Esophagus squamous epithelium (tissue), 5 donors: ENCODE measurements at places on chromosomes 1 and 21.
A peak's percentile ranks its signal among the peaks of the same experiment; 100 is the strongest.

DNA sequence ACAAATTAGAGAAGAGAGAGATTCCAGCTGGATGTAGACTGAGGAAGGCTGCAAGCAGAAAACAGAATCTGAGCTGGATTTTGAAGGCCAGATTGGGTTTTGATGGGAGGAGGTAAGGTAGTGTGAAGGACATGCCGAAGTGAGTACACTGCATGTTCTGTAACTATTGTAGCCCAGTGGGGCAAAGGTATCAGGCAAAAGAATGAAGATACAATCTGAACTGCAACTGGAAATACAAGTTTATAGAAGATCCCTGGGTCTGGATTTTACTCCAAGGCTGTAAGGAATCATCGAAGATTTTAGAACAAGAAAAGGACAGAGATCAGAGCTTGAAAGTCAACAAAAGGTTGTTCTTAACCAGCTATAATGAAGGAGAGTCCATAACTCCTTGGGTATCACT, 382.0 kb downstream of the KCNH1 start:
- DNase-seq = no peak

- DNase-seq = no peak
Measured at GRCh38 chr1:205688171-205689080, 8.1 kb upstream of the SLC45A3 start.

DNA sequence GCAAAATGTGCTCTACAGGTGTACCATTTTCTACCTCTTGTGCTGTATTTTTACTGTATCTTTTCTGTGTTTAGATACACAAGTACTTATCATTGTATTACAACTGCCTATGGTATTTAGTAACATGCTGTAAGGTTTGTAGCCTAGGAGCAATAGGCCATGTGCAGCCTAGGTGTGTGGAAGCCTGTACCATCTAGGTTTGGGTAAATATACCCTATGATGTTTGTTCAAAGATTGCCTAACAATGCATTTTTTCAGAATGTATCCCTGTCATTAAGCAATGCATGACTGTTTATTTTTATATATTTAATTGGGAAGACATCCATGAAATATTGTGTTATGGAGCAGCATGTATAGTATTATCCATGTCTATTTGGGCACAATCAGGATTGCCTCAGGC, 11.0 kb downstream of the ETV3L start:
- no peak for DNase-seq

- peak; percentile 86 for DNase-seq
Measured at GRCh38 chr21:33380483-33380998, 22.7 kb upstream of the IFNGR2 start.

GRCh38 chr1:180194546-180195207, 35.4 kb upstream of the LHX4 start:
- DNase-seq = no peak

GRCh38 chr1:6418668-6419396, 887 bp downstream of the HES2 start:
- no peak for DNase-seq

DNA sequence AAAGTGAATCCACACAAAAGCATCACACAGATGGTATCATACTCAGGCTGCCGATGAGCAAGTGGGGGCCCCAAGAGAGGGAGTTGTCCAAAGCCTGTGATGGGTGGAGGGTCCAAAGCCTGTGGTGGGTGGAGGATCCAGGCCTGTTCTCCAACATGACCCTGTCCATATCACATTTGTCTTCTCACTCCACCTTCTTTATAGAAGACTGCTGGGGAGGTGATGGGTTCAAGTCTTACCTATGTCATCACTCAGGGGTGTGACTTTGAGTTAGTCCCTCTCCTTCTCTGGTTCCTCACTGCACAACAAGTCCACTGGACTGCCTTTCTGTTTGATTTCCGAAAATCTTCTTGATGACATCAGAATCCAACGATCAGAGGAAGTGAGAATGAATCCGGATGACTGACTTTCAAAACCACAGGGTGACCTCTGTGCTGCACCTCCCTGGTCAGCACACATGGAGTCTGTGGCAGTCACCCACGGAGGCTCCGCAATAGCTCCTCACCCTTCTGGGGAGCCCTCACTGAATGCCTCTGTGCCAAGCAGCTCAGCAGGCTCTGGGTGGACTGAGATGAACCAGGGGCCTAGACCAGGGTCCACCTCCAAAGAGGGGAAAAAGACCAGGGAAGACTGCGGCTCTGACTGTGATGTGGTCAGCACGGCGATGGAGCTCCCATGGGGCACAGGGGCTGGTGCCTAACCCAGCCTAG, 166.8 kb downstream of the HIVEP3 start:
- no peak for DNase-seq

- DNase-seq = no peak
Measured at GRCh38 chr1:22024485-22025367, 23.3 kb downstream of the CELA3A start.

DNA sequence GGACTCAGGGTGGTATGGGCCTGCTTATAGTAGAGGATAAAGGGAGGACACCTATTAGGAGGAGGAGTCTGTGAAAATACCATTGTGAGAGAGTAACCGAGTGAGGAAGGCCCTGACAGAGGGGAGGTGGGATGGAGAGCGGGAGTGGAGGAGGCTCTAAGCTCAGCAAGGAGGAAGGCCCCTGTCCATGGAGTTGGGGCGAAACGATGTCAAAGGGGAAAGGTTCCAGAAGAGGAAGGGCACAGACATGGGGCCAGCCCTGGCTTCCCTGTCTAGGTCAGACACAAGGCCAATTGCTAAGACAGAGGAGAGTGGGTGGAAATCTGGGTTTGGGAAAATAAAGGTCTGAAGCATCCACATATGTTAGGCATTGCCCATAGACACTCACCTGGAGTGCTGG, 44.2 kb downstream of the ELK4 start:
- no peak for DNase-seq

- no peak for DNase-seq
Measured at GRCh38 chr1:18191481-18192155, 84.0 kb downstream of the IGSF21 start.

GRCh38 chr1:176252191-176252590, 45.1 kb upstream of the COP1 start:
- DNase-seq = no peak

DNA sequence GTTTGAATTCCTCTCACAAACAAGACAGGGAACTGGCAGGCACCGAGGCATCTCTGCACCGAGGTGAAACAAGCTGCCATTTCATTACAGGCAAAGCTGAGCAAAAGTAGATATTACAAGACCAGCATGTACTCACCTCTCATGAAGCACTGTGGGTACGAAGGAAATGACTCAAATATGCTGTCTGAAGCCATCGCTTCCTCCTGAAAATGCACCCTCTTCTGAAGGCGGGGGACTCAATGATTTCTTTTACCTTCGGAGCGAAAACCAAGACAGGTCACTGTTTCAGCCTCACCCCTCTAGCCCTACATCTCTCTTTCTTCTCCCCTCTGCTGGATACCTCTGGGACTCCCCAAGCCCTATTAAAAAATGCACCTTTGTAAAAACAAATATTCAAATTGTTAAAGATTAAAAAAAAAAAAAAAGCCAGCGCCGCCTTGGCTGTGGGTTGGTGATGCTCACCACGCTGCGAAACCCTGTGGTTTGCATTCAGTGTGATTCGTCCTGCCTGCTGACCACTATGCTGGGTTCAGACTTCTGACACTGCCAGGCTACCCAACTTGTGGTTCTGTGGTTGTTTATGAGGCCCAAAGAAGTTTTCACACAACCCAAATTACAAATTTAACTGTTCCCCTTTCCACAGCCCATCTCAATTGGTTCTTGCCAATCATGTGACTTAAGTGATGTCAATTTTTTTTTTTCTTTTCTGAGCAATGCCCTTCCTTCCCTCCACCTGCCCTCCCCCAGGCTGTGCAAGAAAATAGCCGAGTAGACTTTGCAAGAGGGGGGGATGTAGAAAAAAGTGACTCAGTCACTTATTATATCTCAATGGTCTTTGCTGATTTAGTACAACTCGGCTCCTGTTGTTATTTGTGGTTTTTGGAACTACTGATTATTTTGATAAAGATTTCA, at the start of gene RUNX1:
TSS of gene RUNX1 (minus strand) at position 597 of the 912 bp plus-strand sequence.
- peak; percentile 22 for DNase-seq

DNA sequence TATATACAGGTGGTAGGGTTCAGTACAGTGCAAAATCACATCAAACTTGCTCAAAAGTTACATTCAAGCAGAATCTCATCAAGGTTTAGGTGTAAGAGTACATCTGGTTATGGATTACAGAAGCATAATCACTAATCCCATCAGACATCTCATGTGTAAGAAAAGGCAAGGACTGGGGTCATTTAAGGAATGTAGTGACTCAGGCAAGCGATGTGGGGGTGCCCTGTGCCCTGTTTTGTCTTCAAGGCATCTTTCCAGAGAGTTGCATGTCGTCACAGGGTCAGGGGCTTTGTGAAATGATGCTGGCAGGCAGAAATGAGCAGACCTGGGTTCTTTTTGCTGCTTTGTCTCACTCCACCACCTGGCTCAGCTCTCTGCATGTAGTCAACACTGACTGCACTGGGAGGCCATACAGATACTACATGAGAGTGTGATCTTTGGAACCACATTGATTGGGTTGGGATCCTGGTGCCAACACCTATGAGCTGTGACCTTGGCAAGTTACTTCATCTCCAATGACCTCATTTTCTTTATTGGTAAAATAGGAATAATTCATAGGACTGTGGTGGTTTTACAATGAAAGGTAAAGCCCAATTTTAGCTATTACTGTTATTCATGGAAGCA, 8.2 kb upstream of the HHIPL2 start:
- no peak for DNase-seq

DNA sequence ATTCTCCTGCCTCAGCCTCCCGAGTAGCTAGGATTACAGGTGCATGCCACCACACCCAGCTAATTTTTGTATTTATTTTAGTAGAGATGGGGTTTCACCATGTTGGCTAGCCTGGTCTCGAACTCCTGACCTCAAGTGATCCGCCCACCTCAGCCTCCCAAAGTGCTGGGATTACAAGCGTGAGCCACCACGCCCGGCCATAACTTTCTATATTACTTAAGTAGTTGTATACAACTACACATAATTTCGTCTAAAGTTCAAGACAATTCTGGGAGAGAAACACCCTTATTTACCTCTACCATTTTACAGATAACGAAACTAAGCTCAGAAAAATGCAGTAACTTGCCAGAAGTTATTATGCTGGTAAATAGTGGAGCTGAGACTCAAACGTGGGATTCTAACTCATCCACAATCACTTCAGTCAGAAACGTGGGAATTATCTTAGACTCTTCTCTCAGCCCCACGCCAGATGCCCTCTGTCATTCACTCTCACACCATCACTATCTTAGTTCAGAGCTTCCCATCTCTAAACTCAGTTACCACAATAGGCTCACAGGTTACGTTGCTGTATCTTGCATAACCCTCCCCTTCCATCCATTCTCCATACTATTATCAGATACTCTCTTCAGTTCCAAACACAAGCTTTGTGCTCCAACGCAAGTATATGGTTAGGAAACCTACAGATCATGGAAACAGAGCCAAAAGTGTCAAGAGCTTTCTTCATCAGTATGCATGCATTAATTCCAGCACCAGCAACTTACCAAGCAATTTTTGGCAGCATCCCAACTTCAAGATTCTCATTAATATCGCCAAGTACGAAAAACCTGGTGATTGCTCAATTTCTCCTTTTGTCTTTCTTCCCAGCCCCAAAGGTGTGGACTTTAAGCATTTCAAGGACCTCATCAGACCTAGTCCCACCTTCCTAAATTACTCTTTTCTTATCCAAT, 69.3 kb downstream of the RERE start:
- DNase-seq = no peak

DNA sequence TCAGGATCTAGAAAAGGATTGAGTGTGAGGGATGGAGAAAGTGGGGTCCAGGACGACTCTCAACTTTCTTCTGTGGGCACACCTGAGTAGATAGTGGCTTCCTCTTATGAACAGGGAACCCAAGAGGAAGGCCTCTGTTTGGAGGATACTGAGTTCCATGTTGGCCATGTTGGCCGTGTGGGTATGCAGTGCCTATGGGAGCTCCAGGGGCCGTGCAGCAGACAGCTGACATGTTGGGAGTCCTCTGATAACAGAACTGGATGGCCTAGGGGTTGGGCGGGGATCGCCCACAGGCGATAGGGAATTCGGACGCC, 43.0 kb downstream of the TMEM53 start:
- DNase-seq = no peak

DNA sequence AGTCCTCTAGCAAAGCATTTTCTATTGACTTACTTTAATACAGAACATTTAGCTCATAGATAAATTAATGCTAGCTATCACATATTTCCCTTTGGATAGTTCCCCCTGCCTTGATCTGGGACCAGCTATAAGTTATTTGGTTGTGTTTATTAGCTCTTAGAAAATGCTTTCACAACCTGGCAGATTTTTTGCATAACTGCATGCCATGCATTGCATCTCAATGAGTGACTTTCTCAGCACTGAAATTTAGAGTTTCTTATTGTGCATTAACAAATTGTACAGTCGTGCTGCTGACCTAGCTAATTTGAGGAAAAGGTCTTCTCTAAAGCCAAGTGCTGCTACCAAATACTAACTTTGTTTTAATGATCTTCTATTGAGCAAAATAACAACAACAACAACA, 164.8 kb downstream of the PLPPR5 start:
- DNase-seq = no peak

DNA sequence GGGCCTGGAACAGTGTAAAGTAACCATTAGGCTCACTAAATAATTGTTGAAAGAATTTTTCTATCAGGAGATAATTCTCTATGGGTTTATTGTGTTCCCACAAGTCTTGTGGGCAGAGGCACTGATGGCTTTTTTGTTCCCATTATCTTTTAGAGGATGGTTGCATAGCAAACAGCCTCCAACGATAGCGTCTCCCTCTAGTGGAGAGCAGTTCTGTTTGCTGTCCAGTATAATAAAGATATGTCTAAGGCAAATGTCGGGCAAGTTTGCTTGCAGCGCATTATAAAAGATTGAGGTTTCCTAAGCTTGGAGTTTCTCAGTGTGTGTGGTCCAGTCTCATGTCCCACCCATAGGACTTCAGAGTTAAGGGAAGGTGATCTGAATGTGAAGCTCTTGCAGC, 1.3 kb upstream of the SLC6A17 start:
- no peak for DNase-seq

DNA sequence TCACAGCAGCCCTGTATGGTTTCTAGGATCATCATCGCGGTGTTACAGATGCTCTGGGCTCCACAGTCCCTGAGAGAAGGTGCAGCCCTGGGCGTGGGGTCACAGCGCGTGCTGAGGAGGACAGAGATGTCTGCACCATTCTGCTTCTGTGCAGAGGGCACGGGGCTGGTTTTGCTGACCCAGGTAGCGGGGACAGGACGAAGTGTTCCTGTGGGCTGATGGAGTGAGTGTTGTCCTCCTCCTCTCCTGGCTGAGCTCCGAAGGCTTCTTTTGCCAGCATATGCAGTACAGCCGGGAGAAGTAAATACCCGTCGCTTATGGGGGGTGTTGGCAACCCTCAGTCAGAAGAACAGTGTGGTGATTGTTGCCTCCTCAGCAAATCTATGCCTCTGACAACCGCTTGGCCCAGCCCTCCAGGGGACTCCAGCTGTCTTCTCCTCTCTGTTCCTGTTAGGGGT, 101.5 kb downstream of the DDX20 start:
- DNase-seq = no peak

DNA sequence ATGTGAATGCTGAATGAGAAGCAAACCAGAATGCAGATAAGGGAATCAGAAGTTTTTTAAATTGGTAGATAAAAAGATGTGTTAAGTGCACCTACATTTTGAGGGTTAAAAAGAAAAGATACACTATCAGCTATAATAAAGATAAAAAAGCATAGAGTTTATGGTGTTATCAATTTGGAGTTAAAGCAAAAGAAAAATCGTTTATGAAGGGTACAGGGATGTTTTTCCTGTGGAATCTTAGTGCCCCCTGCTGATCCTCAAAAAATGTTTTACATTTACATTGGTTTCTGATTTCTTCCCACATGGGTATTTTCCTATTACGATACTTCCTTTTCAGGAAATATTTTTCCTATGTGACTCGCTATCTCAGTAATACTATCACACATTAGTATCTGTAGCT, 293.5 kb downstream of the MRPL39 start:
- DNase-seq = no peak

- no peak for DNase-seq
Measured at GRCh38 chr1:161096530-161096929, 1.6 kb upstream of the KLHDC9 start.
